ENCODE measurements at places on chromosomes 3 and 15.

GRCh38 chr3:90007778-90008499 lies 900.5 kb downstream of the EPHA3 start:
- DNase-seq: no peak

DNA sequence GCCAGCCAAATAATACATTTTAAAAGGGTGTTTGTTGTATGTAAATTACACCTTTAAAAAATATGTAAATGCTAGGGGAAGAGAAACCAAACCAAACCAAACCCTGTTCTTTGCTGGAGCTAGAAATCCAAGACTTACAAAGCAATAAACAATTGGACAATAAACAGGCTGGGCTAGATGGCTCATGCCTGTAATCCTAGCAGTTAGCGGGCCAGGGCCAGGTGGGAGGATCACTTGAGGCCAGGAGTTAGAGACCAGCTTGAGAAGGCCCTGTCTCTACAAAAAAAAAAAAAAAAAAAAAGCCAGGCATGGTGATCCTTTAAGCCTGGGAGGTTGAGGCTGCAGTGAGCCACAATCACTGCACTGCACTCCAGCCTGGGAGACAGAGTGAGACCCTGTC lies 12.5 kb downstream of the STOML1 start:
- no peak for DNase-seq

DNA sequence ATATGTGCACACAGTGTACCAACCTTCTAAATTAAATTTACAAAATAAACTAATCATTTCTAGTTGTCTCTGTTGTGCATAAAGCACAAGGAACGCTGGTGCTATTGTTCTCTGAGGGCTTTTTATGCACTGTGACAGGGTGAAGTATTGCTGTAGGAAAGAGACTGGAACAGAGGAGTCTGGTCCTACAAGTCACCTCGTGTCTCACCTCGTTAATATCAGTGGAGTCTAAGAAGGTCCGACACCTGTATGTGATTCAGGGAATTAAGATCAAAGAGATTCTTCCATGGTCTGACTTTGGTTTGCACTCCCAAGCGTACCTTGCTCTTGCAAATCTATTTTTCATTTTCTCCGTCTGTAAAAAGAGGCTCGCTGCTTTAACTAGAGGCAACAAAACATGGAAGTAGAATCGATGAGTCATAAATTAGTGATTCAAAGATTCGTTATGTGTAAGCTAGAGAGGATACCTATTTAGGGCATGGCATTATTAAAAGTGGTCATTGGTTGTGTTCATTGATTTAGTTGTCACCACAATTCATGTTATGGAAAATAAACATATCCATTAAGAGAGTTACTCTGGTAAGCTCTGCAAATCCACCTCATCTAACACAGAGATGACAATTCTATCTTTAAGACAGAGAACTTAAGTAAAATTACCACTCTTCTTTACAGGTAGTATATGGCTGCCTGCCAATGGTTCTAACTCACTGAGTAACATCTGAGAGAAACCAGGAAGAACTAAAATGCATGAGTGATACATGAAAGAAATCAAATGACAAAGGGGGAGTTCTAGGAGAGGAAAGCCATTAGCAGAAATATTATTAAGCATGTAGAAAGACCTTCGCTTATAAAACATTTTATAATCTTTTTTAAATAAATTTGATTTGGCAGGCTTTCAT lies 219.4 kb upstream of the GBE1 start:
- no peak for DNase-seq

DNA sequence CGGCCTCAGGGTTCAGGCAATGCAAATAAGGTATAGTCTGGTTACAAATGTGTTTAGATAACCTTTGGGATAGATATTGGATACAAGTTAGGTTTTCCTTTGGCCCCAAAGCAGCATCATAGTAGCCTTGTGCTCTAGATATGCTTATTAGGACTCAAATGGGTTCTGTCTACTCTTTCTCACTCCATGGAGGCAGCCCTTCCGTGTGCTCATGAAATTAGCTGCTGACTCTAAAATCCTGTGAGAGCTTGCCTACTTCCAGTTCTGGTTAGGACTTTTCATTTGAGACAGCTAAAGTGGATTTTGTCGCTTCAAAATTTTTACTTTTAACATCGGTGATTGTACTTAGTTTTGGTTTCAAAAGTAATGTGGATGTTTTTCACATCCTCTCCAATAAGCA lies 1.6 kb downstream of the CDV3 start:
- no peak for DNase-seq

DNA sequence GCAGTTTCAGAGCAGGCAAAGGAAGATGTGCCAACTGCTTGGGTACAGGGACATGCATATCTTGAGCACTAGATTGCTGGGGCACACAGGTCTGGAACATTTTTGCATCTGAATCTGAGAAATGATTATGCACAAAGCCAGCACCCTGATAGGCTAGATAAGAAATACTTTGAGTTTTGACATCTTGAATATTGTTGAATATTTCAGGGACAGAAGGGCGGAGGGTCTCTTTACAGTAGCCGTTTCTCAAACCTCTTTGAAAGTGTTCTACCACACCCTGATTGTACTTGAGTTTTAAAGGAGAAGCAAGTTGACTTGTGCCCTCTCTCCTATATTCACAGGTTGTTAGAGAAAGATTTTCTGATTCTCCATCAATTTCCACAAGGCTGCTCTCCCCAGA lies 188.1 kb upstream of the STRIT1 start:
- DNase-seq: no peak

DNA sequence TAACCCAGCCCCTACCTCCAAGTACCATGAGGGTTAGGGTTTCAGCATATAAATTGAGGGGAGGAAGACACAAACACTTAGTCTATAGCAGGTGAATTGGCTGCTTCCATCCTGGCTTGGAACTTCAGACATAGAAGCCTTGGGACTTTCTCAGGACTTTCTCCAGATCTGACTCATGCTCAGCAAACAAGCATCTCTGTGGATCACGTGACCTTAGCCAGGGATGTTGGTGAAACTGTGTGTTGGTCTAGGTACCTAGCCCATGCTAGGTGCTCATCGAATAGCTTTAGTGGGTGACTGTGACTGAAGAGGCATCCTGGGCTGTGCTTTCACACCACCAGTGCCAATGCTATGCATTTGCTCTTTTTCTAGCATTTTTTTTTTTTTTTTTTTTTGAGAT lies 58.9 kb downstream of the CD47 start:
- no peak for DNase-seq

DNA sequence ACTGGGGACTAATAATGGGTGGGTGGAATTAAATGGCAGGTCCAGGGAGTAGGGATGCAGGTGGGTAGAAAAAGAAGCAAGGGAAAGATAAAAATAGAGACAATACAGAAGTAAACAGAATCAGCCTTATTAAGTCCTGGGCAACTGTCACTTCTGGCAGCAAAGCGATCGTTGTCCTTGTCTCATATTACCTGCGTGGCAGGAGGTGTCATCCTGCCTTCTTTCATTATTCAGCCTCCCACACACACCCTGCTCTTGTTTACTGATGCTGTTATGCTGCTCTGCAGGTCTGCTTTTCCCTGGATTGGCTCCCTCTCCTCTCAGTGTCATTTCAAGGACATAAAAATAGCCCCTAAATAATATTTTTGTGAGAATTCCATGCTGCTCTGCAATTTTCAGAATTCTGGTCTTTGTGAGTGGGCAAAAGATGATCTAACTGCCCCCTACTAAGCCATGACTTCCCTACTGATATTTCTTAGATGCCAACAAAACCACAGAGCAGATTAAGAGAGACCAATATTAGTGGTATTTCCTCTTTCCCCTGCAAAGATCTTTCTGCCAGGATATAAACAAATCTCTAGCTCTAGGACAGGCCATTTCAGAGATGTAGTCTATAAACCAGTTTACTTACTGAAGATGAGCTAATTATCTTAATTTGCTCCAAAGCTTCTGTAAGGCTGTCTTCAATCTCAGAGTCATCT lies 8.5 kb downstream of the VEPH1 start:
- DNase-seq: no peak

- DNase-seq: no peak
Measured at GRCh38 chr15:73593304-73594074, 39.7 kb downstream of the NPTN start.

- DNase-seq: no peak
Measured at GRCh38 chr3:4835616-4836043, 143.6 kb upstream of the BHLHE40 start.

GRCh38 chr3:184050217-184050847 lies 2.5 kb upstream of the HTR3C start:
- no peak for DNase-seq

DNA sequence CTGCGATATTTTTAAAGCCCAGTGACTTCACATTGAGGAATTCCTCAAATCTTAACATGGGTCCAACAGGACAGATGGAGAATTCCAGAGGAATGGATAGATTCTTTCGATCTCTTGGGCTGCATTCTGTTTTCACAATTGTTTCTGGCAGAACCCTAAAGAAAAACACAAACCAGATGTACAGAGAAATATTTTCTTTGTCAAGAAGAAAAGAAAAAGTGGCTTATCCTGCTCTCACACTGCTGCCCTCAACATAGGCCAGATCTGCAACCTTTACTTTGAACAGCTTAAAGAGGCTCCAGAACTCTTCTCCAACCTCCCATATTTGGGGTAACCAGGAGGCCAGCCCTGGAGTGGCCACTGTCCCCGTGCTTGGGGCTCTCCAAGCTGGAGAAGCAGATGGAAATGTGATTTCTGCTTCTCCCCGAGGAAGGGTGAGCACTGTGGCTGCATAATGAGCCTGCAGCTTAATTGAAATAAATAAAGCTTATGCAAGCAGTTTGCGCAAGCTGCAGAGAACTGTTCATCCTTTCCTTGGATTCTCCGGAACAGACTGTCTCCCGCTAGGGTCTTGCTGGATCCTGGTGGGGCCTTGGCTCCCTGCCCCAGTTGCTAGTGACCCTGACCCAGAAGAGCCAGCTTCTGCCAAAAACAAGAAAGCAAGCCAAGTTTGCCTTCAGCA lies 453.2 kb upstream of the PROK2 start:
- no peak for DNase-seq

DNA sequence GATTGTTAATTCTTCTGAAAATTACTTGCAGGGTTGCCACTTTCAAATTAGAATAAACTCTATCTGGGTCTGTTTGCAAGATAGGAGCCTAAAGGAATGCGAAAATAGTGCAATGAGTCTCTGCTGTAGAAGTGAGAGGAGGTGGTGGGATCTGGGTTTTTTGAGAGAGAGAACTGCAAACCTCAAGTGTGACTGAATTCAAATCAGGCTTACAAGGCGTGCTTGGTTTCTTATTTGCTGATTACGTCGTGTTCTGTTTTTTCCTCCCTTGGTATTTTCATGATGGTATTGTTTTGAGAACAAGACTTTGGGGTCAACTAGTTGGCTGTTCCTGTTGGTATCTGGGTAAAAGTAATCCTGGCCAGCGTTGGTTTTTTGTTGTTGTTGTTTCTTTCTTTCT lies 490.9 kb upstream of the CFAP20DC start:
- no peak for DNase-seq

- DNase-seq: no peak
Measured at GRCh38 chr15:70159713-70160009, 61.9 kb upstream of the TLE3 start.

GRCh38 chr15:26926081-26926480 lies 44.9 kb upstream of the GABRG3 start:
- no peak for DNase-seq

Data from activated T-cell treated with anti-CD3 and anti-CD28 coated beads for 24 hours (primary cell).